ENCODE measurements at places on chromosomes 4 and X.

DNA sequence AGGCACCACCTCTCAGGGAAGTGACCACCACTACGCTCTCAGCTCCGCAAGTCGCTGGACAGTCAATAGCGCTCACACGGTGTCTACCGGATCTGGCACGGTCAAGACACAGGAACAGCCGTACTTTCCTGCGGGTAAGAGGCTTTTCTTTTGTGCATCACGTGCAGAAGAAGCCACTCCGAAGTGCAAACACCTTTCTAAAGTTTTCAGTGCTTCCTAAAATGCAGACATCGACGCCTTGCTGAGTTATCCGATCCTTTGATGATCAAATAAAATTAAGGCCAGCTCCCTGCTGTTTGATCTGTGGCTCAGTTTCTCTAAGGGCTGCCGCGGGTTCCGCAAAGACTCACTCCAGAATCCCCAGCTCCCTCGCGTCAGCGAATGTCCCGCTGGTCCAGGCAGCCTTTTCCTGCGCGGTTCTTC lies 71.8 kb downstream of the FBXO8 start:
- DNase-seq: no peak

DNA sequence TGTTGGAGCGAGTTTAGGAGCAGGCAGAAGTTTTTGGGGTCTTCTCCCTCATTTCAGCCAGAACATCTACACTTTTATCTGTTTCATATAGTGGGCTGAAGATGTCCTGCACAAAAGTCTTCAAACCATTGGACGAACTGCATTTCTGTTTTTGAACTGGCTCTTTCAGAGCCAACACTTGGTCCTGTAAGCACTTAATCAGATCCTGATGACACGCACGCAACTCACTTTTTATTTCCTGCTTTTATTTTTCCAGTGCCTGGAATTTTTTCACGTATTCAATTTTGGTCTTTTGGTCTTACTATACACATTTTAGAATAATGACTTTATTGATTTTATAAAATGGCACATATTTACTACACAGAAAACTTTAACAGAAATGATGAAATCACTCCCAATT lies 40.2 kb upstream of the NKX3-2 start:
- no peak for DNase-seq

DNA sequence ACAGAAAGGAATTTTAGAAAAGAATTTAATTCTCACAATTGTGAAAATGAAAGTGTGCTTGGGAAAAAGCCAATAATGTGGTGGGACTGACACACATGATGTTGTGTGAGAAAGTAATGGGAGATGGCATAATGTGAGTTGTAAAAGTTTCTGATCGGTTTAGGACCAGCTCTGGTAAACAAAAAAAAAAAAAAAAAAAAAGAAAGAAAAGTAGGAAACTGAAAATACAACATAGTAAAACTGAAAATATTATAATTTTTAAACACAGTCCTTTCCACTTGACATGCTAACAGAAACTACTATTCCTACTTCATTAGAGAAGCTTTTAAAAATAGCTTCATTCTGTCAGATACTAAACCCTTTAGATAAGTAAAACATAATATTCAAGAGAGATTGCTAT lies 28.2 kb downstream of the RAP1GDS1 start:
- DNase-seq: no peak

DNA sequence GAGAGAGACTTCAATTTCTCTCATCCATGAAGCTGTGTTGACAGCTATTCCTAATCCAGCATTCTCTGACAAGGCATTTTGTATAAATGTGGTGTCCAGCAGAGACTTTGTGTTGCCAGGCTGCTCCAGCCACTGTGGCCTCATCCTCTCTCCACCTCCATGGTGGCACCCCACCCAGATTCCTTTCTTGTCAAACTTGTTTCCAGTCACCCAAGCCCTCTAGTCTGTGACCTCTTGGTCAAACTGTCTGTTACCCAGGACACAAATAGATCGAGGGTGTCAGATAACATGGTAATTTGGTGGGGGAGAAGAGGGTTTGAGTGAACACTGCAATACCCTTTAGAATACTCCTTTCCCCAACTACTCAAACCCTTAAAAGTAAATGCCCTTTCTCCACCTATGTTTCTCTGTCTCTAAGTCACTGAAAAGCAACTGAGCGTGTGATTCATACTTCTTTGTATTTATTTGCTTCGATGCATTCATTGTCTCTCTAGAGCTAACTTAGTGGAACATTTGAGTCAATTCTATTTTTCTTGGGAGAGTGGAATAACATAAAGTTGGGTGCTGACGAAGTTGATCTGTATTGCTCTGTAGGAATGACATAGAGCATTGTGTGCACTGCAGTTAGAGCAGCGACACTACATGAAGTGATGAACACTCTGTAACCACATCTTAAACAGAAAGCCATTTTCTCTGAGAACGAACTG lies 13.7 kb downstream of the PITX2 start:
- DNase-seq: no peak

GRCh38 chrX:135505351-135505750 lies 15.1 kb upstream of the INTS6L start:
- no peak for DNase-seq

- DNase-seq: no peak
These were observed 91.0 kb upstream of the TRIM2 start for GRCh38 chr4:153113061-153113837.

DNA sequence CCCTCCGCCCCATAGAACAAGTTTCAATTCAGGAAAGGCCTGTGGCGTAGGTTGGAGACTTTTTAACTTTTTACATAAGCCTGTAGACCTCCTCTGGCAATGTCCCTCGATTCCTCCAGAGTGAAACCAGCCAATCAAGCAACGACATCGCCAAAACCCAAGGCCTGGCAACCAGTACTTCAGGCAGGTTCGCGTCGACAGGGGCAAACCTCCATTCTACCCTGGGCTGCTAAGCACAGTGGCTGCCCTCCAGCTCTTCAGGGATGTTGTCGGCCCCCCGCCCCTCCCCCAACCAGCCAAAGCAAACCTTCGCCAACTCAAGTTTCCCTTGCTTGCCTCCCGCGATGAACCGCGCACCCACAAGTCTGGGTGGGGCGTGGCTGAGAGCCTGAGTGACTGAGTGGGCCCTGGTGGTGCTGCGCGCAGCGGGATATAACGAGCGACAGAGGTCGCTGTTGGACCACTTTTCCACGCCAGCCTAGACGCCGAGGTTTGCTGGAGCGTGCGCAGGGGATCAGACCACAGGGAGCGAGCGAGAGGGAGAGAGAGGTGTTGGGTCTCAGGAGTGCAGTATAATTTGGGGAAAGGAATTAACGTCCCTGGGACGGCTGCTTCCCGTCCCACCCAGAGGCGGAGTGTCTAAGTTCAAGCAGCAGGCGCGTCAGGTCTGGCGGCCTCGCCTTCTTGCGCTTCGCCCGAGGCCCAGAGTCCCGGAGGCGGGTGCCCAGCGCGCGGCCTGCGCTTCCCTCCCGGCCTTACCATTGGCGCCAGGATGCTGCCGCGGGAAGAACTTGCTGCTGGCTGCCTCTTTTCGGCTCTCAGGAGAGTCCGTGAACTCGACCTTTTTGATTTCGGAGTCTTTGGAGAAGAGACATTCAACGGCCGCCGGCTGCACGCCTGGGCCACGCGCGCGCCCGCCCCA lies 9.0 kb upstream of the PITX2 start:
- no peak for DNase-seq

DNA sequence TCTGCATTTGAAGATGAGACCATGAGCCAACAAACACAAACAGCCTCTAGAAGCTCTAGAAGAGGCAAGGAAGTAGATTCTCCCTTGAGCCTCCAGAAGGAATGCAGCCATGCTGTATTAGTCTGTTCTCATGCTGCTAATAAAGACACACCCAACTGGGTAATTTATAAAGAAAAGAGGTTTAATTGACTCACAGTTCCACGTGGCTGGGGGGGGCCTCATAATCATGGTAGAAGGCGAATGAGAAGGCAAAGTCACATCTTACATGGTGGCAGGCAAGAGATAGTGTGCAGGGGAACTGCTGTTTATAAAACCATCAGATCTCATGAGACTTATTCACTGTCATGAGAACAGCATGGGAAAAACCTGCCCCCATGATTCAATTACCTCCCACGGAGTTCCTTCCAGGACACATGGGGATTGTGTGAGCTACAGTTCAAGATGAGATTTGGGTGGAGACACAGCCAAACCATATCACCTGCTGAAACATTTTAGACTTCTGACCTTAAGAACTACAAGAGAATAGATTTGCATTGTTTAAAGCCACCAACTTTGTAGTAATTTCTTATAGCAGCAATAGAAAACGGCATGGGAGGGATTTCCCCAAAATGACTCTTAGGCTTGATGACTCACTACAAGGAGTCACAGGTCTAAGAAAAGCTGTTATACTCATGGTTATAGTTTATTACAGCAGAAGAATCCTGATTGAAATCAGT lies 284.4 kb upstream of the SFRP2 start:
- no peak for DNase-seq

GRCh38 chr4:31085689-31086088 lies 365.5 kb downstream of the PCDH7 start:
- no peak for DNase-seq

- no peak for DNase-seq
These were observed 77.0 kb downstream of the FBXW7 start for GRCh38 chr4:152458801-152459302.

DNA sequence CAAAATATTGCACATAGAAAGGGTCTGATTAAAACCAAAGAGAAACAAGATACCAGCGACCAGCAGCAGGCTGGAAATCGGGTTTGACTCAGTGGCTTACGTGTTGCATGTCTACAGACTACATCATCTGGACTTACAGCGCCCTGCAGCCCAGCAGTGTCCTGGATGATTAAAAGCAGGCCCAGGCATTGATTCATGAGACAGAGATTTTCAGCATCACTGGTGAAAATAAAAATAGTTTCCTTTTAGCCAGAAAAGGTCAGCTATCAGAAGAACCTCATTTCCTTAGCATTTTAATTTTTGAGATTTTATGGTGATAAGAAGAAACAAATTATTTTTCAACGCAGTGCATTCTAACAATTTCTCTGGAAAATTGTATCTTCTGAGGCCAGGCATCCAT lies 190.6 kb downstream of the PTTG2 start:
- DNase-seq: no peak

DNA sequence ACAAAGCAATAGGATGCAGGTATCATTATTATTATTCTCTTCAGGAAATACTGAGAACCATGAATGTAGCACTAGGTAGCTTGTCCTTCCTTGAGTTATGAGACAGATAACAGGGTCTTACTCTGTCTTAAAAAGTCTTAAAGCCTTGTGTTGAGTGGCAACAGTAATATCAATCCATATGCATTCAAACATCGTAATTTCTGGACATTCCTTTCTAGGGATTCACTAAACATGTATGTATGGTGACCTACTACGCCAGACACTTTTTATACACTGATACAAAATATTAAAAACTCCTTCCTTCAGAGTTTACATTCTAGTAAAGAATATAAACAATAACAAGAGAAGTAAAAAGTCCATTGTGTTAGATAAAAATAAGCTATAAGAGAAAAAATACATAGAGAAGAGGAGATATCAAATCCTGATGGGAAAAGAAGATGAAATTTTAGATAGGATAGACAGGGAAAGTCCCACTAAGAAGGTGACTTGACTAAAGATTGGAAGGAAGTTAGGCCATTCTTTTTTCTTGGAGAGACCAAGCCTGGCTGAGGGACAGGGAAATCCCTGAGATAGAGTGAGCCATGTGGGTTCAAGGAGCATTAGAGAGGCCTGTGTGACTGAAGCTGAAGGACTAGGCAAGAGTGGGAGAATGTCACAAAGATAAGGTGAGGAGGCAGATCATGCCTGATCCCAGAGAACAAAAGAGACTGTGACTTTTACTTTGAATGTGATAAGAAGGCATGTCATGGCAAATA lies 5.0 kb upstream of the DDX60L start:
- DNase-seq: no peak

GRCh38 chrX:48520455-48520854 lies 1.2 kb upstream of the EBP start:
- no peak for DNase-seq

DNA sequence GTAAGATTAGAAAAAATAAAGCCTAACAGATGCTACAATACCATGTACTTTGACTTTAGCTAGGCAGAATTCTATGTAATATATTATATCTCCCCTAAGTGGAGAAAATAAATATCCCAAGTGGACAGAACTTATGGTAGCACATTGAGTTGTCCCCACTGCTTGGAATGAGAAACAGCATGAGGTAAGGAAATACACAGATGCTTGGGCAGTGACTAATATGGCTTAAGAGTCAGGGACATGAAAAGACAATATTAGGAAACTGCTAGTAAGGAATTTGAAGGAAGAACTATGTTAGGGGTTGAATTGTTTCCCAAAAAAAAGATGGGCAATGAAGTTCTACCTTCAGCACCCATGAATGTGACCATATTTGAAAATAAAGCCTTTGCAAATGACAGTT lies 2265.1 kb downstream of the PCDH7 start:
- no peak for DNase-seq

- no peak for DNase-seq
These were observed 1.1 kb upstream of the GTPBP6 start for GRCh38 chrX:319579-320125.

- DNase-seq: no peak
These were observed 33.4 kb downstream of the ADGRA3 start for GRCh38 chr4:22482250-22483127.

GRCh38 chr4:147761218-147761883 lies 29.5 kb downstream of the ARHGAP10 start:
- no peak for DNase-seq

DNA sequence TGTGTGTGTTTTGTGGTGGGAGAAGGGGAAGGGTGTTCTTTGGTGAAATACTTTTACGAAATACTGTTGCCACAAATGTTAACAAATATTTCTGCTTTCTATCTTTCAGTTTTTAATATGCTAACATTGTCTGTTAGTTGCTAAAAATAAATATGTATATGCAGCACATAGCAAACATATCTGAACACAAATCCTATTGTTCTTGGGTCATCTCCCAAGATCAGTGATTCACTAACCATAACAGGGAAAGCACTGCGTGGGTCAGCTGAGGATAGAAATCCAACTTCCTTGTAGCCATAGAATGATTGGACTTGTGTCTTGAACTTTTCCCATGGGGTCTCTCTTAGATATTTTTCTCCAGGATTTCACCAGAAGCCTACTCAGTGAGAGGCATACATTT lies 250.3 kb upstream of the FAM47A start:
- no peak for DNase-seq

GRCh38 chrX:73850124-73851013 lies 287.4 kb downstream of the CHIC1 start:
- DNase-seq: no peak

DNA sequence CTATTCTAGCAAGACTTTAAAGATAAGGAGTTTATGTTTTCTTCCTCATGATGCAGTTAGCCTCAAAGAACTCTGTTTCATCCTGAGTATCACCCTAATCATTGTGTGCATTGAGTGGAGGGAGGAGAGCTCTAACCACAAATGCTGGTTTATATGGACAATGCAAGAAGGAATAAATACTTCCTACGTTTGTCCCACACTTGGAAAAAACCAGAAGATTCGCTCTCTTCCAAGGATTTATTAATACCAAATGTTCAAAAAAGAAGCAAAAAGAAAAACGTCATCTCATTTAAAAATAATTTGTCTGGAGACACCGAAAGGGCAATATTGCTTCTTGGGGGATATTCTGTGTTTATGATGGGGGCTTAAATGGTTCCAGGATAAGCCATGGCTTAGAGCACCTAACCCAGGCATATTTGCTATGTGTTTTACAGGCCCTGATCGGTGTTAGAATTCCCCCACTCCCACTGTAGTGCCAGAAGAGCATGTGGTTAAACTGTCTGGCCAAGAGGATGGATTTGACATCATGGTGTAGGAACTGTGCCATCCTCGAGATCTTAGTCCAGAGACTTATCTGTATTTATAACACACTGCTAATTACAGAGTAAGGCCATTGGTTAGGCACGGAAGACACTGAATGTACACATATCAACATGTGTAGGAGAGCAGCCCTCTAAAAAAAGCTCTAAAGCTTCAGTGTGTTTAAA lies 227.2 kb downstream of the ANK2 start:
- no peak for DNase-seq

Measured in NCI-H1092 treated with DMSO at 0.1 percent for 48 hours (cell line).